ENCODE measurements at places on chromosomes 2 and 18.
A peak's percentile ranks its signal among the peaks of the same experiment; 100 is the strongest.

GRCh38 chr2:39849064-39849463, 70.0 kb upstream of the THUMPD2 start:
- no peak for DNase-seq

DNA sequence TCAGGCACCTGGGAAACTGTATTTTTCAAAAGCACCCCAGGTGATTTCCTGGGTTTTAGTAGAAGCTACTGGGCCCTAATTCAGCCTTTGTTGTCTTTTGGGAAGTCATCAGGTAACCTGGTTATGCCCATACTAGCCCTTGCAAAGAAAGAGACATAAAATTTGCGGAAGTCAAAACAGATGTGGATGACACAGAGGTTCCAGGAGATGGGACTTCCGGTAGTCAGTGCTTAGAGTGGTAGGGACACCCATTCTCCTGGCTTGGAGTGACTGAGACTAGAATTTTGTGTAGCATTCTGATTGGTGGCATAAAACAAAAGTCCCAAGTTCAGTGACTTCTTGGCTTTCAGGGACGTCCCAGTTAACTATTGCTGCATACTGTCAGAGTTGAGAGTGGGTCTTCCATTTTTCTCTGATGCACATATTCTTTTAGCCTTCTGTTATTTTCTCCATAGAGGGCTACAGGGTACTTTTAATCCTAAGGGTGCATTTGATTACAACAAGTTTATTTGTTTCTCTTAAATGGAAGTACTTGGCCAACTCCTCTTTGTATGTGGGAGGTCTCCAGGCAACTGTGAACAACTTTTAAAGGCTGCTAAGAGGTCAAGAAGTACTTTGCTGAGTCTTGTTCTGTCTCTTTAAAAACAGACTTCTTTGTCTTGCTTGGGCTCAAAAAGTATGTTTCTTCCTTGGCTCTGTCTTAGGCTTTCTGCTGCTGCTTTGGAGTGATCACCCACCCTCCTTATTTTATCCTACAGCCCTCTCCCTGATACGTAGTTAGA, 8.8 kb downstream of the NAB1 start:
- no peak for DNase-seq

DNA sequence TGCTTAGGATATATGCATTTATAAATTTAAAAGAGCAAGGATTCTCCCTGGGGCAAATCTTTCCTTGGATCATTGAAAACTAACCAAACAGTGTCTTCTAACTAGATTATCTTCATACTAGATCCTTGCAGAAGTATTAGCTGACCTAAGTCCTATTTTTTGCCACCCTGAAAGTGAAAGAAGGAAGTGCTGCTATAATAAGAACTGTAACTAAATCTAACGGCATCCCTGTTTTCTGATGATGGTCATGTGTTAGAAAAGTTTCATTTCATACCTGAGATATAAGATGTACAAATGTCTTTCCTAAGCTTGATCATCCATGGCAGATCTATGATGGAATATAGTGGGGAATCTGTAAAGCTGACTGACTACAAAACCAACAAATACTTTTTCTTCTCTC, 102.7 kb downstream of the MAP2 start:
- peak; percentile 23 for DNase-seq

DNA sequence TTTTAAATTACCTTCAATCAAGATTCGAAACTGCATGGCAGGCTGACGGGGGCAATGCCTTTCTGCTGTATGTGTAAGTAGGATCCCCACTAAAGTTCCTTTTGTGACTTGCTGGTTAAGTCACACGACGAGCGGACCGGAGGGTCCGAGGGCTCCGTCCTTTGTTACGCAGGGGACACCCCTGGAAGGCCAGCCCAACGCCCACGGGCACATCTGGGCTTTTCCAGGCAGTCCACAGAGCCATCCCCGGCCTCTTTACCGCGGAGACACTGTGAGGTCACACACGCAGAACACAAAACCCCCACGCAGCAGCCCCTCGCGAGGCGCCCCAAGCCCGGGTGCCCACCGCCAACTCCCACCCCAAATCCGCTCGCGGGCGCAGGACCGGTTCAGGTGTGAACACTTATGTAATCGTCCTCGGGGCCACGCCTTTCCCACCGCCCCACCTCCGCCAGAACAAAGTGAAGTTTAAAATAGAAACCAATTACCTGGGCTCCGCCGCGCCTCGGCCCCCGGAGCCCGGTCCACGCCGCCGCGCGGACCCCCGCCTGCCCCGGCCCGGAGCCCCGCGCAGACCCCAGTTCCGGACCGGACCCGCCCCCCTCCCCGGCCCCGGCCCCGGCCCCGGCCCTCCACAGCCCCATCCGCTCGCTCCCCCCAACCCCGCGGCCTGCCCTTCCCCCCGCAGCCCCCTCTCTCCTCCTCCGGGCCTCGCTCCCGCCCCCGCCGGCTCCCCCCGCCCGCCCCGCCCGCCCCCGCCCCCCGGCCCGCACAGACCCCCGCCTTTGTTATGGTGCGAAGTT, 4.2 kb downstream of the ZNF516 start:
- DNase-seq = peak; percentile 59

DNA sequence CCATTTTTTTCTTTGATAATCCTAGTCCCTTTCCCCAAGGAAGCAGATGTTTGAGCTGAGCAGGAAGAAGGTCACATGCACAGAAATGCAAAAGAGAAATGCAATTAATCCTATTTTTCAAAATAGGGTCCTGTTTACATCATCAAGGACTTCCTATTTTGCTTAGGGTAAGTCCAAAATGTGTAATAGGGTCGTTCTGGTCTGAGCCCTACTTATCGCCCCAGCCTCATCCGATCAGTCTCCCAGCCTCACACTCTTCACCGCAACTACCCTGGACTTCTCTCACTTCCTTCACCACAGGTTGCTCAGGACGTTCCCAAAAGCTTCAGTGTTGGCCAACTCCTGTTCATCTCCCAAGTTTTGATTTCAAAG, 32.8 kb downstream of the FOSL2 start:
- DNase-seq = no peak

GRCh38 chr2:239811111-239811781, 213.9 kb downstream of the NDUFA10 start:
- peak; percentile 91 for DNase-seq

DNA sequence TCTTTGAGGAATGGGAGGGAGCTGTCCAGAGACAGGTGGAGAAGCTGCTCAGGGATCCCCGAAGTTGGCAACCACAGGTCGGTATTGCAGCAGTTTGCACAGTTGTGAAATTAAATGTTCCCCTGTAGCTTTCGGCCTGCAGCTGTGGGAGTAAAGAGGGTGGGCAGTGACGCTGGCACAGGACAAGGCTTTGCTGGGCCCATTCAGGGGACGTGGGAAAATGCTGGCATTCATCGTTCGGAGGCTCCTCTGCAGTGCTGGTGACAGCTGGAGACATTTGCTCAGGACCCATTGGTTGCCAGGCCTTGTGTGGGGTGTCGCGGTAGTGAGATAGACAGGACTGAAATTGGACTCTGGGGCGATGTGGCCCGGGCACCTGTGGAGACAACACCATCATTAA, 173.7 kb downstream of the MYCN start:
- peak; percentile 17 for DNase-seq

DNA sequence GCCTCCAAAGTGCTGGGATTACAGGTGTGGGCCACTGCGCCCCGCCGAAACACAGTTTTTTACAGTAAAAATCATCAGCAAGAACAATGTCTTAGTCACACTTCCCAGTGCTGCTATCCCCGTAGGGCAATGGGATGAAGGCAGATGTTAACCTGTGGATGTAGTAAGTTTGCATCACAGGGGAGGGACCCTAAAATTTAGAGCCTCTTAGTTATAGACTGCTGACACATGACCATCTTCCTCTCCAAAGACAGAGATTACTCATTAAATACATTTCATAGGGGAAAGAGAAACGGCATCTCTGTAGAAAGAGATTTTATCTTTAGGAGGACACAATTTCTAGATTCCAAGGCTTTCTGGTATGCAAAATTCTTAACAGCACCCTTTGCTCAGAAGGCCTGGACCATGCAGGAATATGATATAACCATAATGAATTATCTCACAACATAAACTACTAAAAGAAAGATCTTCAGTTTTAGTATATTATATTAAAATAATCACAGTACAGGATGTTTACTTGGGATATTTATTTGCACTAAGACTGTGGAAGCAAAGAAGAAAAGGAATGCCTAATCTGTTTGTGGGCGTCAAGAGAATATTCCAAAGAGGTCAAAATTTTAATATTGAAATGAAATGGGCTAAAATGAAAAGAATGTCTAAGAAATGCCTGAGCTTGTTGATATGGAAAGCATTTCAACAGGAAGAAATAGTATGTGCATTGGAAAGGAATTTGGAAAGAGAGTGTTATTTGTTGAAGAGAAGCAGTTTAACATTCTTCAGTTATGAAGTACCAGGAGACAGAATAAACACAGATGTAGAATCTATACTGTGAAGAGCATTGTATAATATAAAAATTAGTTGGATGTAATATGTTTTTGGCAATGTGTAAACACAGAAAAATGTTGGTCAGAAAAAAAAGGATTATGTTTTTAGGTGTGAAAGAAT, 1228.3 kb upstream of the CHAC2 start:
- peak; percentile 28 for DNase-seq

- no peak for DNase-seq
These were observed 217.1 kb upstream of the SLC35G4 start for GRCh38 chr18:11392292-11392691.

DNA sequence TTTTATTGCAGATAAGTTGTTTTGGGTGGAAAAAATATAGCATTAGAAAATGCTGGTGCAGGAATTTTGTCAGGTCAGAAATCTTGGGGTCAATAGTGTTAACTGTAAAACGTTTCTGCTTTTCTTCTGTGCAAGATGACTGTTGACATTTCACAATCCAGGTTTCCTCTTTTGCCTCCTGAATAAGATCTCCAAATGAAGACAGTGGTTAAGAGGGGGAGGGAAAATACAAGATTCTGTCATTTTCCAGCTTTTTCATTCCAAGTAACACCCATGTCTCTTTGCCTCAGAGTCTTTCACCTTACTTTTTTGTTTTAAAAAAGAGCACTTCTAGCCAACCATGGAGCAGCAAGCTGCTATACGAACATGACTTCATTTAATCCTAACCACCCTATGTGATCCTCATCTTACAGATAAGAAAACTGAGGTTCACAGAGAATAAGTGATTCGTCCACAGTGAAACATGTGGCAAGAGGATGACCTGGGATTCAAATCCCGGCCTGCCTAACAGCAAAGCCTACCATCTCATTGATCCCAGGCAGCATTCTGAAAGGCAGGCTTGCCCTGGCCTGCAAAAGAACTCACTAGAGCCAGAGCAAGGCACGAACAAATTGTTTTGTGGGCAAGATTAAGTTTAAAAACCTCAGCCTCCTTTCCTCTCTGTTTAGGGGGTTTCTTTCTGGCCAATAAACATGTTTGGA, 3.0 kb downstream of the PLEK start:
- DNase-seq = no peak

- no peak for DNase-seq
These were observed 74.3 kb downstream of the LONRF2 start for GRCh38 chr2:100248044-100248330.

DNA sequence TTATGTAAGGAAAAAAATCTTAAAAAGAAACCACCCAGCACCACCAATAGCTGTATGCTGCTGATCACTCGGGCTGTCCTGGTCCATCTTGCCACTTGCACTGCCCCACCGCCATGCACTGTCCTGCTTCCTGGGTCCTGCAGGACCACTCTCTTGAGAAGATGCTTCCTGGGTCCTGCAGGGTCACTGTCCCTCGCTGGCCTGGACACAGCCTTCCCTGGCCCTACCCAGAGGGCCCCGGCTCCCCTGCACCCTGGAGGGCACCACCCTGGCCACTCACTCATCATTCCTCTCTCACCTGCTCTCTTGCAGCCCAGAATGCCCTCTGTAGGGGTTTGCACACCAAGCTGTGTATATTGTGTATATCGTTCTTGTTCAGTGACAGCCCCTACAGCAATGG, 2.4 kb upstream of the OTOS start:
- no peak for DNase-seq

- DNase-seq = no peak
These were observed 54.1 kb upstream of the MEX3C start for GRCh38 chr18:51251625-51252024.

- no peak for DNase-seq
These were observed 52.9 kb downstream of the DCDC2C start for GRCh38 chr2:3756306-3756705.

DNA sequence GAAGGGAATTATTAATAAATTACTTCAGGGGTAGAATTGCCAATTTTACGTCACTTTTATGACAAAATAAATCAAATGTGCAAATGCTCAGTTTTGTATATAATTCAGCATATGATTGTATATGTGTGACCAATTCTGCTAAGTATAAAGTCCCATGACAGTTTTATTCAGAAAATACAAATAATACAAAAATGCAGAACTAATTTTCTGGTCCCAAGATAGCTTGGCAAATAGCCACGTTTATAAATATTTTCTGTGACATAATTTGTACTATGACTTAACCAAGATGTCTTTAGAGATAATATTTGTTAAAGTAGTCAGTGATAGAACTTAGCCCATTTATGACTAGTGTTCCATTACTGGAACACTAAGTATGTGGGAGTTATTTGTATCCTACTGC, 24.2 kb upstream of the CAB39 start:
- DNase-seq = no peak

GRCh38 chr2:120984452-120985173, 248.9 kb downstream of the GLI2 start:
- DNase-seq = no peak

DNA sequence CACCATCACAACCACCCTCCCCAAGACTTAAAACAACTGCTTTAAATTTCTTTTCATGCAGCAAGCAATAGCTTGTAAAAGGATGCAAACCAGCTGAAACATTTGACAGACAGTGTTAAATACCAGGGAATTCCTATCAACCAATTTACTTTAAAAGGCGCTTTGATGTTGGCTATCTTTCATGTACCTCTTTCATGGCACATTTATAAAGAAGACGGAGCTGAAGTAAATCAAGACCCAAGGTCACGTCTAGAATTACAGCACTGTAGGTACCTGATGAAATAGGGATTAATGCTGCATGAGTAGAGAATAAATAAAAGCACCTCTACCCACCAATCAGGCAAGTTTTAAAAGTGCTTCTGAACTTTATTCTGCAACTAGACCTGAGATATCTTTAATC, 78.9 kb downstream of the SRBD1 start:
- DNase-seq = no peak

- no peak for DNase-seq
These were observed 343.8 kb downstream of the CYRIA start for GRCh38 chr2:16321872-16322271.

GRCh38 chr2:200377355-200378336, 71.2 kb downstream of the SPATS2L start:
- DNase-seq = no peak

GRCh38 chr2:219266886-219267285, 12.3 kb upstream of the DNAJB2 start:
- no peak for DNase-seq

GRCh38 chr2:729376-729861, 52.2 kb upstream of the TMEM18 start:
- no peak for DNase-seq

DNA sequence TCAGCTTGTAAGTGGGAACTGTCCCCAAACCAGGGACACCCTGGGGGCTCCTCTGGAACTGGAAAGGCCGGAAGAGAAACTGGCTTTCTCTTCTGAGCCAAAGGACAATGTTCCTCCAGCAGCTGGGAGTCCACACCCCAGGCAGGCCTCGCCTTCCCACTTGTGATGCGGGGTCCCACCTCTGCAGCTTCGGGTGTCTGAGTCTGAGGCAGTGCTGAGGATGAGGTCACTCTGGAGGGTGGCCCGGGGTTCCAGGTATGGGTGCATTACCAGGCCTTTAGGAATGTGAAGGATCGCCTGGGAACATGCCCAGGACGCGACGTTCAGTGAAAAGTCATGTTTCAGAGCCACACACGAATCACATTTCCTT, 18.2 kb upstream of the BOK start:
- DNase-seq = no peak
